ENCODE measurements at places on chromosomes 7 and 10.

GRCh38 chr10:29691564-29692072 lies 56.8 kb upstream of the SVIL start:
- no peak for DNase-seq

DNA sequence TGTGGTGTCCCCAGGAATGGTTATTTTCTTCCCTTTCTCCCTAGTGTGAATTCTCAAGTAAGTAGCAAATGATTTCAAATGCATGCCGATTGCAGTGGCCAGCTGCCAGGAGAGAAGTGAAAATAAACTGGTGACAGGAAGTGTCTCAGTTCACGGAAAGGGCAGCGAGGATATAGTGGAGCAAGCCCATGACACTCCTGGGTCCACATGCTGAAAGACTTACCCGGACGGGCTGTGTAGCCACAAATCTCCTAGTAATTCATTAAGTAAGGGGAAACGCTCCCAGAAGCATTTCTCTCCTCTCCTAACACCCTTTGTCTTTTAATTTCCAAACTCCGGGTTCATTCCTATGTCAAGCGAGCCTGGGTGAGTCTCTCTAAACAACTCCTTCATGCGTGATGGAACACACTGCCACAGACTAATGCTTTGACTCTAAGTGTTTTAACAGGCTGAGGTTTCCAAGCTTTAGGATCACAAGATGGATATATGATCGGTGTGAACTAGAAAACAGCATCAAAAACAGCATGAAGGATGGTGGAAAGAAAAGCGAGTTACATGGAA lies 125.6 kb downstream of the CYP26A1 start:
- no peak for DNase-seq

DNA sequence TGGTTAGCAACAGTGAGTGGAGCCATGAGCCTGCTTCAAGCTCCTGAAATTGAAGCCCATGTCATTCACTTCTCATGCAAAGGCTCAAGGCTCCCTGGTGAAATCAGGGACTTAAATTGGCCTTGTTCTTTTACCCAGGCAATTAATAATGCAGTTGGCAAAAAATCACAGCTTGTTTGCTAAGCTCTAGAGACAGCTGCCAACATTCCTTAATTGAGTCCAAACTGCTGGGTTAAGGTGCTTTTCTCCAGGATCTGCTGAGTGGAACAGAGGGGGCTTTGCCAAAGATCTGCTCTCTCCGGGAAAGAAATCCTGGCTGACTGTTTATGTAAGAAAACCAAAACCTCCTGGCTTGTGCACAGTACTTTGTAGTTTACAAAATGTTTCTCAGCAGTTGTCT lies 257.6 kb upstream of the GHITM start:
- no peak for DNase-seq

- no peak for DNase-seq
These were observed 4.4 kb upstream of the BET1 start for GRCh38 chr7:94008537-94008936.

DNA sequence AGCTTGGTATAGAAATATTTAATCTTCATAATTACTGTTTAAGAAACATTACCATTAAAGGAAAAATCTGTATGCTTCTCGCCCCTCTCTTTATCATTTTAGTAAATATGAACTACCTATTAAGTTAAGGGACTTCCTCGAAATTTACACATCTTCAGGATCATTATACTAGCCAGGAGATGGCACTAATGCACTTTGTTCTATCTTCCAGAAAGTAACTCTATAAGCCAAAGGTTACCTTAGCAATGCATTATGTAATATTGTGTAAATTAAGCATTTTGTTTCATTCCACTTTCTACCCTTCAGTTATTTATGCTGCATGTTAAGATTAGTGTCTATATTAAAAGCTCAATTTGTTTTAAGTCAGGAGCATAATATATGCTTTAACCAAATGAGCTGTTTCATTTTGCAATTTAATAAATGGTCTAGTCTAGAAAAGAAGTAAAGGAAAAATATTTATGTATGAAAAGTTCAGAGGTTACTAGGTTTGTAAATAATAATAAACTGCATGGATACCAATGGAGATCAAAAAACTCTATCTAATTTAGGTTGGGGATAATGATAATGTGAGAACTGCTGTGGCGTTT lies 128.5 kb downstream of the ANKRD7 start:
- DNase-seq: no peak

GRCh38 chr10:131886237-131886636 lies 14.6 kb upstream of the PPP2R2D start:
- DNase-seq: no peak

DNA sequence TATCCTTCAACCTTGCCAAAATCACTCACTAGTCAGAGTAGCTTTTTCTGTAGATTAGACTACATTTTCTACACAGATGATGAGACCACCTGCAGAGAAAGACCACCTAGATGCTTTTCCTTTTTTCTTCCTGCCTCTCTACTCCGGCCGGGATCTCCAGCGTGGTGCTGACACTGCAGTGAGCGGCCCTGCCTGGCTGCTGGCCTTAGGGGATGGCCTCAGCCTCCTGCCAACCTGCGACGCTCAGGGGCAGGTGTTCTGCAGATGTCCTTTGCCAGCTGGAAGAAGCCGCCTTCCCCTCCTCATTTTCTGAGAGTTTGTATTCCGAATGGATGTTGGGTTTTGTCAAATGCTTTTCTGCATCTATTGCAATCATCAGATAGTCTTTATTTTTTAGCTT lies 43.5 kb upstream of the NKX6-2 start:
- no peak for DNase-seq

GRCh38 chr7:54141576-54141975 lies 400.6 kb upstream of the VSTM2A start:
- no peak for DNase-seq

GRCh38 chr7:3641582-3641981 lies 340.5 kb downstream of the SDK1 start:
- DNase-seq: no peak

DNA sequence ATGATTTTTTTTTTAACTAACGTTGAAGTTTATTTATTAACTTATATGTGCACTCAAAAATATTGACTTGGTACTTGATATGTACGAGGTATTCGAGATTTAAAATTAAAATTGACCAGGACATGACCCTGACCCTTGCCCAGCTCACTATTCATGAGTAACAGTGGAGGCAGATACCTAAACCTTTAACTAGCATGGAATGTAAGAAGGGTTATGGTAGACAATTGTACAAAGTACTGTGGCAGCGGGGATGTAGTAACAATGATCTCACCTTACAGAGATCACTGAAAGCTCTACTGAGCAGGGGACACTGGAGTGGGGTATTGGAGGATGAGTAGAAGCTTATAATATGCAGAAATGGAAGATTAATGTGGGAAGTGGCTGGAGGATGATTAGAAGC lies 60.8 kb downstream of the ADRA2A start:
- DNase-seq: no peak

GRCh38 chr10:28975891-28976531 lies 298.7 kb downstream of the BAMBI start:
- DNase-seq: no peak

DNA sequence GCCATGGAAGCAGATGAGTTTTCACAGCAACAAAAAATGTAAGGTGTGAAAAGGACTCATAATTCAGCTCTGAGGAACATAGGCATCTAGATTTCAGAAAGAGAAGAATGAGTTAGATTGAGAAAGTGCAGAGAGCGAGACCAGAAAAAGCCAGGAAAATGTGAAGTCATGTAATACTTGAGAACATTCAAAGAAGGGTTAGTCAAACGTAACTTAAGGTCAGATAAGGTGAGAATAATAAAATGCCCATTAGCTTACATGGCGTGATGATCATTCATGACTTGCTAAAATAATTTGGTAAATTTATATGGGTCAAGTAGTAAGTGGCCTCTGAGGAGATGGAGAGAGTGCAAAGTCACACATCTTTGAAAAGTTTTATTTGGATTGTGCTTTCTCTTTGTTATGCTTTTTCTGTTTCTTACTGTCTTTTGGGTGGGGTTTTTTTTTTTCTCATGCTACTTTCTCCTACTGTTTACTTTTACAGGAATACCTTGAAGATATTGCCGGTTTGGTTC lies 271.8 kb upstream of the NRG3 start:
- no peak for DNase-seq

DNA sequence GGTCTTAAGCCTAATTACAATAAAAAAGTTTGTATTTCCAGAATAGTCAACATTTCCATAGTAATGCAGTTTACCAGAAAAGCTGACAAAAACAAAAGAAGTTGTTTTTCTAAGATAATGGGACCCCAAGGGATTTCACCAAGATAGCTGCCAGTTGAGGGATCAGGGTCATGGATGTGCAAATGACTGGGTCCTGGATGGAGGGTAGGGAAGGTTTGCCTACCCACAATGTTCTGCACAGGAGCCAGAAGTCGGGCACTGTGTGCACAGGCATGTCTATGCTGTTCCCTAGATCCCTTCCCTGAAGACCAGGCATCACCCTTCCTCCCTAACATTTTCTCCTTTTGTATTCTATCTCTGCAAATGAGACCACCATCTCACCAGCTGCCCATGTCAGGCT lies 94.1 kb upstream of the FAM133B start:
- DNase-seq: no peak

DNA sequence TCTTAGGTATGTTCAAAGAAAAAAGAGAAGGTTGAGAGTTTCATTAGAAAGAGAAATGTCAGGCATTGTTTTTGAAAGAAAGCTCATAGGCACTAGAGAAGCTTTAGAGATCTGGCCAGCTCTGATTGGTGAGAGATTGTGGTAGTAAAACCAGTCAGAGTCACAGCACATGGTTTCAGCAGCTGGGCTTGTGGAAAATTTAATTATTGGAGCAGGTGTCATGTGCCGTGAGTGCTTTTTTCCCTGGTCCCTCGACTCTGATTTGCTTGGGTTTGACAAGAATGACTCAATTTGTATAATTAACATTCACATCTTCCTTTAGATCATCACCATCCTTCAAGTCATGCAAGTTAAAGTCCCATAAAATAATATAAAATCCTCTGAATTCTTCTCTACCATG lies 35.2 kb downstream of the MRPL32 start:
- no peak for DNase-seq

- DNase-seq: no peak
These were observed 30.6 kb upstream of the PFKFB3 start for GRCh38 chr10:6171881-6172695.

GRCh38 chr7:42189535-42189934 lies 47.5 kb downstream of the GLI3 start:
- DNase-seq: no peak
